Bronchial epithelial cell (primary cell): ENCODE measurements at places on chromosomes 4 and X.

DNA sequence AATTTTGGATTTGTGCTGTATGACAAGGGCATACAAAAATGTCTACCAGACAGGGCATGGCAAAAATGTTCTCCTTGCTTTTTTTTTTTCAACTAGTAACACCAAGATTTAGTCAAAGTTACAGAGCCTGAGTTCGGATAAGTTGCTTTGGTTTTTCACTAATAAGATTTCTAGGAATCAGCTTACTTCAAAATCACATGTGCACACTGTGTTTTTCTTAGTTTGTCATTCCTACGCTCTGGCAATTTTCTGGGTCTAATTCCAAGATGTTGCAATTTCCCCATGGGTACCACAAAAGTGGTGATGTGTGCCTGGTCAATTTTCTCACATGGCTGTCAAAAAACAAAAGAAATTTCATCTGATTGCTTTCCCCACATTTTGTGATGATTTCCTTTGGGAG is 6.3 kb downstream of the C1QTNF7 start:
- DNase-seq, result peak; percentile 47

- no peak for DNase-seq
These were observed 331.5 kb downstream of the NKX6-1 start for GRCh38 chr4:84167564-84167963.

- peak; percentile 21 for DNase-seq
These were observed 173.9 kb upstream of the VCX3A start for GRCh38 chrX:6708676-6709380.

- no peak for DNase-seq
These were observed 84.7 kb downstream of the RASL11B start for GRCh38 chr4:52946855-52947254.
